ENCODE measurements at places on chromosomes 7 and 10.

DNA sequence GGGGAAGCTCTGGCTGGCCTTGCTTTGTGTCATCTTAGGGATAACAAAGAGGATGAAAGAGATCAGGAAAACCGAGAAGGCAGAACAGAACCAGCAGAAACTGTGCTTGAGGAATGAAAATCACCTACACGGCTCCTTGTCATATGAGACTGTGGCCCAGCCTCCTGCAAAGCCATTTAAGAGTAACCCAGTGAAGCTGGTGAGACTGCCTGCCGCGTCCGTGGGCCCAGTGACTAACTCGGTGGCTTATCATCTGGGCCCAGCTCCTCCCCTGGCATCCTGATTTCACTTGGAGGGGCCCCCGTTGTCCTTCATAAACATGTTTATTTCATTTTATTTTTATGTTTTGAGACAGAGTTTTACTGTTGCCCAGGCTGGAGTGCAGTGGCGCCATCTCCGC lies 30.7 kb downstream of the HTRA1 start:
- DNase-seq, result no peak

GRCh38 chr10:112952282-112953173 lies 2.5 kb downstream of the TCF7L2 start:
- no peak for DNase-seq

DNA sequence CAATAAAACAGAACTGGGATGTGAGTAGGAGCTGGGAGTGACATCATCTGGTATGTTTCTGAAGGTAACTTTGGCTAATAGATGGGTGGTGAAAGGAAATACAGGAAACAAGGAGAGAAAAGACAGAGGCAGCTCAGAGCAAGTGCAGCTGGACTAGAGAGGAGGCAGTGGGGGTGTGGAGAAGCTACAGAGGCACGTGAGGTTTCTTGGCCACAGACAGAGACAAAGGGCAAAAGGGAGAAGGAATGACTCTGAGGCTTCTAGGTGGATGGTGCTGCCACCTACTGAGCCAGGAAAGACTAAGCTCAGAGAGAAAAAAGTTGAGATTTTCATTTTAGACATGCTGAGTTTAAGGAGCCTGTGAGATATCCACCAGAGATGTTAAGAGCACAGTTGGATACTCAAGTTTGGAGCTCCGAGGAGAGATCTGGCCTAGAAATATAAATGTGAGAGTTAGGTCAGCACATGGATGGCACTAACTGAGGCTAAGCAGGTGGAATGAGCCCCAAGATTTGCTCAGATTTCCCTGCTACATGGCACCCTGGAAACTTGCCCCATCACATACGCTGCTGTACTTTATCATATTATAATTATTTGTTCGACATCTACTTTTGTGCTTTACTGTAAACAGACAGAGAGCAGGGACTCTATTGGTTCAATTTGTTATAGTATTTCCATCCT lies 293.0 kb upstream of the IMMP2L start:
- DNase-seq, result peak; percentile 16

DNA sequence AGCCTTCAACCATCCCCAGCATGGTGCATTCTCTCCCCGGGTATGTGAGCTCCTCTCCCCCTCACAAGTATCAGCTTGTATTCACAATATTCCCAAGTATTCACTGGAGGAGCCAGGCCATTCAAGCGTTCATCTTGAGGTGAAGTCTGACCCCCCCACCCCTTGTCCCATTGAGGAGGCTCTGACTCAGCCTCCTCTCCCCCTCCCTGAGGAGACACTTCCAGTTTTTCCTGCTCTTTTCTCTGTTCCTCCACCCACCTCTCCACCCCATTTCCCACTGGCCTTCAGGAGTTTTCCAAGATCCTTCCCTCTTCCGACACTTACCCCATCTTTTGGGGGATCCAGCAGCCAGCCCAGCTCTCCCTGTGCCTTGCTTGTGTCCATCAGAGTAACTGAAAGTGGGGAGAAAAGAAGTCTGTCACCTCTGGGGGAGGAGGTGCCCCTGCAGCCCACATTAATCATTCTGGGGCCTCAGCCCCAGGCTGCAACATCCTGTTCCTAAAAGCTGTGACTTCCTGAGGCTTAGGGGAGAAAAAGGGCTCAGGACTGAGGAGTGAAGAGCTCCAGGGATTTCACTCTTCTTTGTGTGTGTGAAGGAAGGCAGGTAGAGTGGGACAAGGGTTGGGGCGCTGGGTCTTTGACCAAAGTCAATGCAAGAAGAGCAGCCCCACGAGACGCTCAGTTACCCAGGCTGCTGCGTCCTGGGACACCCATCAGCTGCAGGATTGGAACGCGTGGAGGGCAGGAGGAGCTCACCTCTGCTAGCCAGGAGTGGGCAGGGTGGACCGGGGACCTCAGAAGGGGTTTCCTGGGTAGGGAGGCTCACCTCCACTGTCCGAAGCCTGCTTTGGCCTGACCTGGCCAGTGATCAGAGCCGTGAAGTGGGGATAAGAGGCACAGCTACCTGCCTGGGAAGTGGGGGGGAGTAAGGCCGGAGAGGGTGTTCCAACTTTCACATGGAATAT lies 1.1 kb downstream of the EPHA1 start:
- peak; percentile 66 for DNase-seq

- DNase-seq, result no peak
Measured at GRCh38 chr7:119935418-119936025, 337.5 kb upstream of the KCND2 start.

DNA sequence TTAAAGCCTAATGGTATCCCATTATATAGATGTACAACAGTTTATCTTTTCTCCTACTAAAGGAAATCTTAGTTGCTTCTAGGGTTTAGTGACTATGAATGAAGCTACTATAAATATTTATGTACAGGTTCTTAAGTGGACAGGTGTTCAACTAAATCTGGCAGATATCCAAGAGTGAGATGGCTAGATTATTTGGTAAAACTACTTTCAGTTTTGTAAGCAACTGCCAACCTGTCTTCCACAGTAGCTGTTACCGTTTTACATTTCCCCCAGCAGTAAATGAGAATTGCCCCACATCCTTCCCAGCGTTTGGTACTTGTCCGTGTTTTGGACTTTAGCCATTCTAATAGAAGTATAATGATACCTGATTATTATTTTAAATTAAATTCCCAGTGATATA lies 144.9 kb upstream of the MAGI2 start:
- no peak for DNase-seq

- no peak for DNase-seq
Measured at GRCh38 chr10:112782200-112782907, 167.7 kb upstream of the TCF7L2 start.

- DNase-seq, result no peak
Measured at GRCh38 chr7:31437250-31437865, 76.5 kb upstream of the ITPRID1 start.

DNA sequence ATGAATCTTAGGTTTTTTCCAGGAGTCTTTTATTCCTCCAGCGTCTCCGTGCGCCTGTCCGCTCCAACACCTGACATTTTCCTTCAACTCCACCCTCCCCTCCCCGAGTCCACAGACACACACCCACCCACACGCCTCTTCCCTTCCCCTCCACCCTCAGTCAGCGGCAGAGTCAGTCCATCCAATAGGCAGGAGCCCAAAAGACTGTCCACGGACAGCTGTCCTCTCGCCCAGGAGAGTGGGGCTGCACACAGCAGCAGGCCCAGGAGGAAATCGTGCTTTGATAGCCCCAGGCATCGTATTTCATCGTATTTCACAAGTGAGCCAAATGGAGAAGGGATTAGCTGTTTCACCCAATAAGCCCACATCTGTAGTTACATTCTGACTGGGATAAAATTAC lies 285.1 kb downstream of the ZEB1 start:
- DNase-seq, result no peak

GRCh38 chr10:89278034-89278535 lies 23.8 kb upstream of the IFIT2 start:
- no peak for DNase-seq

DNA sequence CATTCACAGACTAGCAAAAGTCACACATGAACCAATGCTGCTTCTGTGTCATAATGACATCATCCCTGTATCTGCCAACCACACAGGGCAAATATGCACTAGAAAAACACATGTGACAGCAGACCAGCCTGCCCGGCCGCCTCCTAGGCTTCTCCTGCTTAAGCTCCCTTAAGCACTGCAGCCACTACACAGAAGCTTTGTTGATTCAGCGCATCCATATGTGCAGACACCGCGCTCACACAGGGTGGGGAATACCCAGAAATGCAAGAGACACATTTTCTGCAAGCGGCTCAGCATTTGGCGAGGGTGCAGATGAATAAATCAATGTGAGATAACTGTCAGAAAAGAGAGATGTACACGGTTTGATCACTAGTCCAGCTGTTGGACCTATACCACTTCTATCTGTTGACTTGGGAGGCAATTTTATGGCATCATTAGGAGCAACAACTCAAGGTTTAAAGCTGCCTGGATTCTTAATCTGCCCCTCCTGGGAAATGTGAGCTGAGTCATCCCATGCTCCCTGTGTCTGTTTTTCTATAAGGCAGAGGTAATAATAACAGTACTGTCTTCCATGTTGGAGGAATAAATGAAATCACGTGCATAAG lies 33.4 kb downstream of the CPXM2 start:
- no peak for DNase-seq

DNA sequence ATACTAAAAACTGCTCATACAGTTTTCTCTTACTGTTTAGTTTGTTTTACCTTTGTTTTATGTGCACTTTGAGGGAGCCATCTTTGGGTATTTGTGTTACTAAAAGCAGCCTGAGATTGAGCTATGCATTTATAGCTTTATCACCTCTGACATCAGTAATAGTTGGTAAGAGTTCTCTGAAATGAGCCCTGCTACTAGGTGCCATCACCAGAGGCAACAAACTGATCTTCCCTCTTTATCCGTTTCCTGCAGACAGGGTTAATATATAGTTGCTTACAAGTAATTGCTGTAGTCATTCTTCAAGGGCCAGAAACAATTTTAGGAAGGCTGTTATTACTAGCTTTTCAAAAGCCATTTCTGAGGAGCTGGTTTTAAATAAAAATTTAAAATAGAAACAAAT lies 49.1 kb downstream of the KIF20B start:
- DNase-seq, result no peak

DNA sequence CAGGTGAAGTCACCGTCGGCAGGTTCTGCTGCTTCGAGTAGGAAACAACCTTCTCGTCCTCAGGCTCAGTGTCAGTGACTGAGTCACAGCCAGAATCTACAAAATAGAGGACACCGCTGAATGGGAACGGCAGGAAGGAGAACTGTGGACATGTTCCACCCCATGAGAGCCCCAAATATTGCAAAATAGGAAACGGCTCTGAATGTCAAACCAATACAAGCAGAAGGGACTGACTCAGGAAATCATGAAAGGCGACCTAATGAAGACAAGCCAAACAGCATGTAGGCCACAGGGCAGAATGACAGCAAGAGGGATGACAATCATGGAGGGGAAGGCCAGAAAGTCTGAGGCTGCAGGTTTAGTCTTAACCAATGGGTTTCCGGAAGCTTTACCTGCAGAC lies 63.5 kb downstream of the PIK3AP1 start:
- DNase-seq, result no peak

- DNase-seq, result no peak
Measured at GRCh38 chr10:44650691-44651661, 260.2 kb upstream of the TMEM72 start.

DNA sequence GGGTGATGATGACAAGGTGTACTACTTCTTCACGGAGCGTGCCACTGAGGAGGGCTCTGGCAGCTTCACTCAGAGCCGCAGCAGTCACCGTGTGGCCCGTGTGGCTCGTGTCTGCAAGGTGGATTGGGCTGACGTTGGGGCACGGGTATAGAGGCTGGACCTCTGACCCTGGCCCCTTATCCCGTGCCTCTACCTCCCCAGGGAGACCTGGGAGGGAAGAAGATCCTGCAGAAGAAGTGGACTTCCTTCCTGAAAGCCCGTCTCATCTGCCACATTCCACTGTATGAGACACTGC lies 8.4 kb downstream of the MRPL43 start:
- DNase-seq, result no peak

GRCh38 chr10:6232846-6233724 lies 30.4 kb downstream of the PFKFB3 start:
- no peak for DNase-seq

DNA sequence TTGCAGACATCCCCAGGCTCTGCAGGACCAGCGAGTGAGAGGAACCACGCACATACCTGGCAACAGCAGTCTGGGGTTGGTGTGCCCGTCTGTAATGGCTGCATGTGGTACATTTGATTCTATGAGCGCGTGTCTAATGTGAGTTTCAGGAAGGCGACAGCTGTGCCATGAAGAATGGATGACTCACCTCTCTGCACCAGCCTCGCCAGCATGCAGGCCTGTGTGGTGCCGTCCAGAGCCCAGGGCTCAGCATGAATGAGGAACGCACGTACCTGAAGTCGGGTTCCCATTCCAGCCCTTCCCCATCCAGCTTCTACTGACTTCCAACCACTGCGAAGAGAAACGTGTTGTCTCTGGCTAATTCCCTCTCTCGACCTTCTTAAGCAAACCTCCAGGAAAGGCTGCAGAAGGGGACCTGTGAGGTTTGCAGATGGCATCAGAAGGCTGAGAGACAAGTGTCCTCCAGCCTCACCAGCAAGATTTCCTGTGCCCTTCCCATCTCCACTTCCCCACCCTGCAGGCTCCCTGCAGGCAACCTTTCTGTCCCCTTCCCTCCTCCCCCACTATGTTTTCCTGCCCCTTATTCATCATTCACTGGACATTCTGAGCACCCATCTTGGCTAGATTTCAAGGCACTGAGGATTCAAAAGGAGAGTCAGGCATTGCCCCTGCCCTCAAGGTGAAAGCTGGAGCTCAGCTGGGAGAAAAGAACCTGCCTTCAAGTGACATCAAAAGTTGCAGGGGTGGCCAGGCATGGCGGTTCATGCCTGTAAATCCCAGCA lies 54.3 kb downstream of the ASB13 start:
- DNase-seq, result no peak

DNA sequence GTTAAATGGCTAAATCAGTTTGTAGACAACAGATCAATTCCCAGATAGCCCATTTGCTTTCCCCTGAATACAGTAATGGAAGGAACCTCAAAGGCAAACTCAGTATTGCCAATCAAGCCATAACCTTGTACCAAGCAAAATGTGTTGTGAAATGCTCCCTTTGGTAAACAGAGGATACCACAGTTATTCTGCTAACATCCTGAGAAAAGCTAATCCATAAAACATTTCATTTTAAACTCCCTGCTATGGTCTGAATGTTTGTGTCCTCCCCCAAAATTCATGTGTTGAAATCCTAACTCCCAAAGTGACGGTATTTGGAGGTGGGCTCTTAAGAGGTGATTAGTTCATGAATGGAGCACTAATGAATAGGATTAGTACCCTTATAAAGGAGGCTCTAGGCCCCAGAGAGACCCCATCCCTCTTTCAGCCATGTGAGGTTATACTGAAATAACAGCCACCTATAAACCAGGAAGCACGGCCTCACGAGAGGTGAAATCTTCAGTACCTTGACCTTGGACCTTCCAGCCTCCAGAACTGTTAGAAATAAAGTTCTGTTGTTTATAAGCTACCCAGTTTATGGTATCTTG lies 89.3 kb upstream of the RNF148 start:
- no peak for DNase-seq

GRCh38 chr10:31321396-31321941 lies 2.5 kb downstream of the ZEB1 start:
- DNase-seq, result peak; percentile 40

DNA sequence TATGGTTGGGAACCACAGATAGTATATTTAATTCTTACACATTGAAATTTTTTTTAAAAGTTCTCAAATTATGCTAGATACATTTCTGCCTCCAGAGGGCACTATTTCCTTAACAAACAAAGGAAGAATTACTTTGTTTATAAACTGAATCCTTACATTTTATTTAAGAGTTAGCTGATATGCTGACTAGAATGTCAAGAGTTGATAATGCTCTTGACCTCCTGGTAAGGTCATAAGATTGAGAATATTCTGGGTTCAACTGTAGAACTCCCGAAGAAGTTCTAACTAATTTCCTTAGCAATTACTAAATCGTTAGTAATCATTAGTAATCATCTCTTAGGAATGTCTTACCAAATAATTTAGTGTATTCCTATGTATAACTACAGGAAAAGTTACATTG lies 95.3 kb upstream of the CYP26C1 start:
- DNase-seq, result no peak

Data from activated CD8-positive, alpha-beta T cell treated with anti-CD3 and anti-CD28 coated beads for 36 hours (primary cell).